T follicular helper cell (primary cell): ENCODE measurements at places on chromosomes 2 and 18.

DNA sequence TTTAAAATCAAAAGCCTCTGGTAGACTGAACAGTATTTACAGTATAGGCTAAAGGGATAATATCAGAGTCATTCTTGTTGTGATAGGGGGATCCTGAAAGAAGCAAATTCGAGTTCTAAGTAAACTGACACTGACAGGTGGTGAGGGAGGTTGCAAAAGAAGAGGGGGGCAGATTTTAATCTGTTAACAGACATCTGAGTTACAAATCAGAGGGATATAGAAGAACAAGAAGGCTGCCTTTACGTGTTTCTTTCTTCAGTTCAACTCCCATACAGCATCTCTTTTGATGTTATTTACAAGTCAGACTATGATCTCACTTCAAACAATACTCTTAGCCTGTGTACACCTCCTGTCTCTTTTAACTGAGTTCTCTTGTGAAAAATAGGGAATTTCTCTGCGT, 16.3 kb upstream of the ITGA4 start:
- DNase-seq: no peak

GRCh38 chr2:62435720-62436119, 70.3 kb downstream of the TMEM17 start:
- DNase-seq: no peak

GRCh38 chr2:61423714-61424113, 47.2 kb downstream of the USP34 start:
- DNase-seq: no peak

- DNase-seq: no peak
Measured at GRCh38 chr2:198488964-198489363, 684.6 kb downstream of the PLCL1 start.

DNA sequence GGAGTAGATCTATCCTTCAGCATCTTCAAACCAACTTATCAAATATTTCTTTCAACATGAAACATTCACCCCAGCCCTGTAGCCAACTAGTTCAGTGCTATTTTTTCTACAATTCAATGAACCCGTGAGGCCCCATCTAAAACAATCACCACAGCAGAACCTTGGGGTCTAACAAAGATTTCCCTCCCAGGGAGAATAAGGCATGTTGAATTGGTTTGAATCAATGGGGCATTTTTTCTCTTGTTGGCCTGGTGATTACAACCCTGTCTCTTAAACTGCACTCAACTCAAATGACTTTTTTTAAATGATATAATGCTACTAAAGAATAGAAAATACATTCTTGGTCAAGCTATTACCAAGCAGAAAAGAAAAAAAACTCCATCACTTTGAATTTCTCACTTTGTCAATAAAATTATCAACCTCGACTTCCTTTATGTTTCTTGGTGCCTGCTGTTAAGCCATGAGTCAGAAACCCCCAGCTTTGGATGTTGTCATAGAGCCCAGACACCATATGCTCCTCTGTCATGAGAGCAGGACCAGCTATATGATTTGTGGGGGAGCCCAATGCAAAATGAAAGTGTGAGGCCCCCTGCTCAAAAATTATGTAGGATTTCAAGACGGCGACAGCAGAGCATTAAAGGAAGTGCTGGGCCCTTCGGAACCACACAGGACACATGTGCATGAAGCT, 282.4 kb downstream of the MEIS1 start:
- no peak for DNase-seq

GRCh38 chr2:96591054-96591453, 47.1 kb downstream of the KANSL3 start:
- no peak for DNase-seq

GRCh38 chr2:1747065-1747941, 3.0 kb upstream of the PXDN start:
- DNase-seq: no peak

- no peak for DNase-seq
Measured at GRCh38 chr18:2244641-2245040, 326.7 kb downstream of the METTL4 start.

DNA sequence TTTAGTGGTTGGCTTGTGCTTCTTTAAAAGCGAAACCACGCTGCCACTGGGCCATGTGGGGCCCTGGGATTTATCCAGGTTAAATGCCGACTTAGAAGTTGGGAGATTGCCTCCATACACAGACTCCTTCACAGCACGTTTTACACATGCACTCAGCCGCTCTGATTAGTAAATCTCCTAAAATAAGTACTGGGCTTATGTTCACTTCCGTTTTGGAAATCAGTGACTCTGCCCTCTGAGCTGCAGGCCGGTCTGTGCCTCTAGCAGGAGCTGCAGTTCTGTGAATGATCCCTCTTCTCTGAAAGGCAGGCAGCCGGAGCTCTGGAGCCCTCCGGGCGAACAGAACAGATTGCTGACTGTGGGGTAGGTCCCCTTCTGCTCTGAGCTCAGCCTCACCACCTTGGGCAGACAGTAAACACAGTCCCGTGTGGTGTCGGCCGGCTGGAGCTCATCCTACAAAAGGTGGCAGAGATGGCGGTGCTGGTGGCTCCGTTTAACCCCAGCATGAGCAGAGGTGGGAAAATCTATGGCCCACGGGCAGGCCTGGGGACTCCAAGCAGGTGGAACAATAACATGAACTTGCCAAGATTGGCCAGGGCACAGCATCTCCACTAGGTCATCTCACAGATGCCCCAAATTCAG, 9.8 kb upstream of the RAB17 start:
- DNase-seq: no peak

DNA sequence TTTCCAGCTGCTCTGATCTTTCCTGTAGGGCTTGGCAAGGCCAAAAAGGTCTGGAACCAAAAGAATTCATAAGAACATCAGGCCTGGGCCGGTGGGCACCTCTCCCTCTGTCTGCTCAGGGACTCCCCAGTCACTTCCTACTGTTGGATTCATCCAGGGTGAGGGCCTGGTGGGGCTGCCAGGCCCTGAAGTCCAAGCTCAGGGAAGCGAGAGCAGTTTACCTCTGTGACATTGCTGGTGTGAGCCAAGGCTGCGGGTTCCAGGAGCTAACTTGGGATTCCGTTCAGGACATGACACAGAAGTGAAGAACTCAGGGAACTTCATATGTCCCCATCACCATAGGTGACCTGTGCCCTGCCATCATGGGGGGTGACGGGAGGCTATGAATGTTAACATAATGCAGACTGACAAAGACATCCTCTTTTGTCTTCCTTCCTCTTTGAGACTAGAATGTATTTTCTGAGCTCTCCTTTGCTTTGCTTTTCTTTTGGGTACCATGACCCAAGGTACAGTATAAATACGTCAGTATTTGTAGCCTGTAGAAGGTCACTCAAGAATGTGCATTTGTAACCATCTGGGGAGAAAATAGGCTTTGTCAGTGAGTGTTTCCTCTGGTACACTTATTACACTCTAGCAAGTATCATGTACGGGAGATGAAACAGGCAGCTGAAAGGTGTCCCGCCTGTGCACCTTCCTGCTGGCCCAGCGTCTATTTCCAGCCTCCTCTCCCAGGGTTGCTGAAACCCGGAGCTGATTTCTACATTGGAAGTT, 130.5 kb upstream of the SLC1A4 start:
- no peak for DNase-seq

DNA sequence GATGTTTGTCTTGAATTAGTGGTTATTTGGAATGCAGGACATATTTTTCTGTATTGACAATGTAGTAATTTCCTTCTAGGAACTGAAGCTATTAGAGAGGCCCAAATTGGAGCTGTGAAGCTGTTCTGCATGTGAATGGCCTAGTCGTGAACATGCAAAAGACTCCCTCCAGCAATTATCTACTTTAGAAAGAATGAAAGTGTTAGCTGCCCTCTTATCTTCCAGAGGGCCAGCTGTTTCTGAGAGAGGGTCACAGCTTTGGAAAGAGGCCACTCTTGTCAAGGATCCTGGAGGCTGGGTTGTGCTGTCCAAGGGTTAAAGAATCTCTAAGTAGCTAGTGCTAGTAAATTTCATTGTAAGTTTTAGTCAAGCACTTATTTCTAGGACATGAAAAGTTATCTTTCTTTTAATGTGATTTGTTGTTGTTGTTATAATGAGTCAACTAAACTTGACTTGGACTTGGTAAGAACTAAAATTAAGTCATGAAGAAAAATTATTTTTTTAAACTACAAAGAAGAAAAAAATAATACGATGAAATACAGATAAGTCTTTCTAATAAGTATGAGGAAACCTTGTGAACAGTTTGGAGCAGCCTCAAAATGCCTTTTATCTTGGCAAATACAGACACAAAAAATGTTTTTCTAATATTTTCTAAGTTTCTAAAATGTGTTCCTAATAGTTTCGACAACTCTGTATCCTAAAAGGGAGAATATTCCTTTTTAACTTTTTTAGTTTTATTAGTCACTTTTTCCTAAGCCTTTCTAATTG, 36.8 kb downstream of the DPP4 start:
- no peak for DNase-seq

GRCh38 chr2:105238664-105239240, 2.8 kb upstream of the GPR45 start:
- DNase-seq: no peak

- DNase-seq: no peak
Measured at GRCh38 chr18:48929212-48929612, 21.6 kb downstream of the SMAD7 start.

- DNase-seq: no peak
Measured at GRCh38 chr2:60221098-60221497, 332.4 kb downstream of the BCL11A start.

DNA sequence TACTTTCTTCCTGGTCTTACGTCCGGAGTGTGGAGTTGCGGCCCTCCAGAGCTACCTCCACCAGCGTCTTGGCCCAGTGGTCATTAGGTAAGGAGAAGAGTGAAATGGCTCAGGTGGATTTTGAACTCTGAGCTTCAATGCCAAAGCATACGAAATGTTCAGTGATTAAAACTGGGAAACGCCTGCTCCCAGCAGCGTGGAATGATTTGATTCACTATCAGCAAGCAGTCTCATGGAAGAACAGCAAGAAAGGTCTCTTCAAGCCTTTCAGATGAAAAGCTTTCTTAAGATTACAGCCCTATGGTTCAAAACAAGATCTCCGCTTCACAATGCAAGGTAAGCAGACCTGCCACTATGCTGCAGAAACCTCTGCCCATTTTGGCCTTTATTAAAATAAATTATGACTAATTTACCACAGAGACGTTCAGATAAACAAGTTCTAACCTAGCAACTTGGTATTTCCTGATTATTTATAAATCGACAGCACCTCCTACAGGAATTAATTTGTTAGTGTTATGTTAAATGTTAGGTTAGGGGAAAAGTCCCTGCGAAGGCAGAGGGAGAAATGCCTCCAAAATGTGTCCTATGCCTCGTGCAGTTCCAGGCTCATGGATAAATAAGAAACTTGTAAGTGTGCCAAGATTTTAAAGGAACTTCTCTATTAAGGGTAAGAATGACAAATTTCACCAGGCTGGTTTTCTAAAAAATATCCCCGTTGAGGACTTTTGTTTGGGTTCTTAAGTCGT, 10.1 kb downstream of the SP9 start:
- DNase-seq: no peak

DNA sequence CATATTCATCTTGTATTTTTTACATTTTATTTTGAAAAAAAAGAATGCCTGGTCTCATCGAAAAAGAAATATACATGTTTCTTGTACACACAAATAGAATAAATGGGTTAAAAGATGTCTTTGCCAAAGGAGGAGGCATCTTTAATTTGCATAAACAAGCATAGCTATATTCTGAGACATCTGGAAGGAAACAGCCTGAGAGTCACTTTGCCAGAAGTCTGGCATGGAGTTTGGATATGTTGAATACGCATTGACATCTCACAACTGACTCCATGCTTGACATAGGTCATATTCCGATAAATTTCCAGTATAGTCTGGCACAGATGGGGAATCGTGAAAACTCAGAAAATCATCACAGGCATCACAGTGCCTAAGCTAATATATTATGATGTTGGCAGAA, 1317.5 kb upstream of the CELF4 start:
- no peak for DNase-seq

DNA sequence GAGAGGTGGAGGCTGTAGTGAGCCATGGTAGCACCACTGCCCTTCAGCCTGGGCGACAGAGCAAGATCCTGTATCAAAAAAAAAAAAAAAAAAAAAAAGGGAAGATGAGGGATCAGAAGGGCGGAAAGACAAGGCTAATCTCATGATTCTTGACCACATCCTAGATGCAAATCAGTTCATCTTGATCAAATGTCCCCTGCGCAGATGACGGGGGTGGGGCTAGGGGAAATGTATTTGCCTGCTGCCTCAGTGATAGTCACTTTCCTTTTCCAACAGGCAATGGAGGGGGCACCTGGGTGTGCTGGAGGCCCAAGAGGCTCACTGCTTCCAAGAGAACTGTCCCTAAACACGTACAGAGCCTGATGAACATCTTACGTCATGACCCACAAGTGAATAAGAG, 3.7 kb upstream of the EMILIN2 start:
- DNase-seq: no peak
